ENCODE measurements at places on chromosomes 16 and 17.

- DNase-seq, result no peak
These were observed 66.6 kb upstream of the CBX4 start for GRCh38 chr17:79905832-79906231.

- no peak for DNase-seq
These were observed 128.4 kb upstream of the TNRC6C start for GRCh38 chr17:77829843-77830799.

GRCh38 chr17:5373112-5373511, 46.4 kb downstream of the NUP88 start:
- DNase-seq, result no peak

DNA sequence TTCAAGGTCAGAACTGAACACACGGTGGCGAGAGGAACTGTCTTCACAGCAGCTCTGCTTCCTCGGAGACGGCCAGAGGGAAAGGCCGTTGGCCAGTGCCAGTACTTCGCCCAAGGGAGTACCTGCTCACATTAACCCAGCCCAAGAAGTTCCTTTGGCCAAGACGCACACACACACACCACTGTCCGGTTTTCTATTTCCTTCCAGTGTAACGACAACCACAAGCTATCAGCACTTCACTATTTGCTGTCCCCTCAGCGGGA, 744 bp upstream of the GGNBP2 start:
- no peak for DNase-seq

DNA sequence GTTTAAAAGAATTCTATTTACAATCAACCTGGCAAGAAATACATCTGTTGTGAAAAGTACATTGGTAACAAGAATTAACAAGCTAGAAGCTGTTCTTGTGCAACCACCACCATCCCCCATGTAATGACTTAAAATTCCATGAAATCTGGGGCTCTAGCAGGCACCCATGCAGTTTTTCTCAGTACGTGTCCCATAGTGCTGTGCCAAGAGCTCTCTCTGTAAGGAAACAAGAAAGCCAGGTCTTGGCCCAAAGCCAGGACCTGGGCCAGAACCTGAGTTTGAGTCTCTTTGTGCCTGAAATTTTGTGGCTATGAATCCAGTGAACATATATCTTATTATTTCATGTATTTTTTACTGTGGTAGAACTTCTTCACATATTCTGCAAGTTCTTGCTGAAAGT, 46.6 kb downstream of the NUP93 start:
- DNase-seq, result no peak

DNA sequence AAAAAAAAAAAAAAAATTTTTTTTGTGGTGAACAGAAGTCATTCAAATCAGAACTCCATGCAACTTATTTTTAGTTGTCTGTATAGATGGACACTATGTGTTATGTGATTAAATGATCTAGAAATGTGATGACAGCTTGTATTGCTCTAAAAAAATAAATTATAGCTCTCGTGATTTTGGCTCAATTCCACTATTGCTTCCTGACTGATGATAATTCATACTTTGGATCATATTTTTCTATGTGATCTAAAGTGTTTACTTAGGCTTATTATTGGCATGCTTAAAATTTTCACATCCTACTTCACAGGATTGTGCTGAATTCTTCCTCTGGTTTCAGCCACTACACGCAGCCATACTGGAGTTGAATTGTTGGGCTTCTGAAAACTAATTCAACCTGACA, 76.8 kb downstream of the RPGRIP1L start:
- DNase-seq, result no peak
